ENCODE measurements at places on chromosomes 4 and X. TPM values are rescaled to one million over a fixed set of nuclear protein-coding genes. Genes with fewer than 3 reads are reported as not detected.

GRCh38 chrX:110852180-110852579 is 56.6 kb upstream of the CHRDL1 start:
- peak; percentile 17 for DNase-seq

DNA sequence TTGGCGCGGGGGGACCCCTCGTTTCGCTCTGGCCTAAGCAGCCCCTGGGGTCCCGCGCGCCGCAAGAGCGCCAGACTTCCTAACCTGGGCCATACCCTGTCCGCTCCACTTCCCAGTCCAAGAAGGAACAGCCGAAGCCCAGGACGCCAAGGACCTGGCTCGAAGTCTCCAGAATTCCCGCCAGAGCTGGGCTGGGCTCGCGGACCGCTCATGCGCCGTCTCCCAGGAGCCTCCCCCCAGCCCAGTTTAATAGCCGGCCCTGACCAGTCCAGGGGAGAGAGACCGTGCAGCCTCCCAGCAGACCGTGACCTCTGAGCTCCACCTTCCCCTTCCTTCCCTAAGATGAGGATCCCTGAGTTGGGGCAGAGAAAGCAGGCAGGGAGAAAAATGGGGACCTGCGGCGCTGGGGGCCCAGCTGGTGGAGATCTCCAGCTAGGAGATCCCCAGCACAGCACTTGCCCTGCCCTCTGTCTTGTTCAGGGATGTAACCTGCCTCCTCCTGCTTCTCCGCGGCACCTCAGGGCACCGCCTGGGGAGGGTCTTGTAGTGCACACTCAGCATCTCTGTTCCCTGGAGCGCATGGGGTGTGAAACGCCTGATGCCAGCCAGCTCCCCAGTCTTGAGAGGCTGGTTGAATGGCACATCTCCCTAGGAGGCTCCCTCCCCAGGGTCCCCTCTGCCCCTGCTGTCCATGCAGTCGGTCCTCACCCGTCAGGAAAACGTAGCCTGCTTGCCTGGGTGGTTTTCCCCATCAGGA is 1.2 kb upstream of the LETM1 start:
- peak; percentile 41 for DNase-seq

DNA sequence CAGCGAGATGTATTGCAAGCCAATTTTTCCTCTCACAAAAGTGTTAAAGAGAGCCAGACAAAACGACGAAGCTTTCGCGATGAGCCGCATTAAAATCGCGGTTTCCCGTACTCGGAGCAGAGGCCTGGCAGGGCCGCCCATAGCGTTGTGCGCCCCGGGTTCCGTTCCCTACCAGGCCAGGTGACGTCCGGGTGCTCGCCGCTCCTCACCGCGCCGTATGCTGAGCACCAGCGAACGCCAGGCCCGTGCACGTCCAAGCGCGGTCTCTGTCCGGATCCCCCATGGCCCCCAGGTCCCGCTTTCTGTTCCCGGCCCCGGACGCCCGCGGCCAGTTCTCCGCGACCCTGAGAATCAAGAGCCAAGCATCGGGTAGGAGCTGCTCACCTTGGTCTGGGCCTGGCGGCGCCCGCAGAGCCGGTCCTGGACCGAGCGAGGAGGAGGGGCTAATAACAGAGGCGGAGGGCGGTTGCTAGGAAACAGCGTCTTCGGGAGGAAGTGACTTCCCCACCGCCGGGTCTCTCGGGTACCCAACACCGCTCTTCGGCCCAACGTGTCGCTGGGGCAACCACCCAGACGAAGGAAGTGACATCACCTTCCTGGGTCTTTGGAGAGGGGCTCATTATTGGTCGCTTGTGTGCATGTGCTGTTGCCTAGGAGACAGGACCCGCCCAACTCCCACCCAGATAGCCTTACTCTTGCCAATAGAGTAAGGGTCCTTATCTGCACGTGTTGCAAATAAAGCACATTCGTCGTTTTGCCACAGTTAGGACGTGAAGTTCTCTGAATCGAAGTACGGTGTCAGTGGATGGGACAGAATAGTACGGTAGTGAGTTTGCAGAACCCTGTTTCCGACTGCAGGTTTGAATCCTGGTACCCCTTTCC is at the start of gene MAP9:
Gene MAP9 (minus strand): TSS at position 579 of the 882 bp plus-strand sequence. CDS start 1,115 bp downstream, outside the sequence.
- peak; percentile 97 for DNase-seq

DNA sequence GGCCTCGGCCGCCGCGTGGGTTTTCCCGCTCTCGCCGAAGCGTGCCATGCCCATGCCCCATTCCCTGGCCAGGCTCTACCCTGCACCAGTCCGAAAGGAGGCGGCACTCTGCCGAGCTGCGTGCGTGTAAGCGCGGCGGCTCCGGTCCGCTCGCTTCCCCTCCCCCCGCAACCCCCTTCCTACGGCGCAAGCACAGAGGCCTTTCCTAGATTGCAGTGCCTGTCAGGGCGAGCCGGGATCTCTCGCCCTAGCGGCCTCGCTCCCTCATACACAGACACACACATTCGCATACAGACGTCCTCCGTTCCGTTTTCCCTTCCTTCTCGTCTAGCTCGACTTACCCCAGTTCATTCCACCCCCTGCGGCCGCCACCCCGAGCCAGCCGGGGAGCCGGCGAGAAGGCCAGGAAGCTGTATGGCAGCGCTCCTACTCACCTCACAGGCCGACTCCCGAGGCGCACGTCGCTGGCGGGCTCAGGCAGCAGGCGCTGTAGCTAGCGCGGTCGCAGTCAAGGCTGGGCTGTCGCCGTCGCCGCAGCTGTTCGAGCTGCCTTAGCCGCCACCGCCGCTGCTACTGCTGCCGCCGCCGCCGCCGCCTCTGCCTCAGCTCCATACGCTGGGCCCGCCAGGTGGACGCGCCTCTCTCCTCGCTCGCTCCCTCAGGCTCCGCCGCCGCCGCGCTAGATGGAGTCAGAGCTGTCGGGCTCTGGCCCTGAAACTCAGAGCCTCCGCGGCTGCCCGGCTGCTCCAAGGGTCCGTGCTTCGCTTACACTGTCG is 615 bp downstream of the NEXMIF start:
- DNase-seq, result peak; percentile 47

- no peak for DNase-seq
Observed at GRCh38 chr4:120331486-120332370, 265.1 kb upstream of the MAD2L1 start.

DNA sequence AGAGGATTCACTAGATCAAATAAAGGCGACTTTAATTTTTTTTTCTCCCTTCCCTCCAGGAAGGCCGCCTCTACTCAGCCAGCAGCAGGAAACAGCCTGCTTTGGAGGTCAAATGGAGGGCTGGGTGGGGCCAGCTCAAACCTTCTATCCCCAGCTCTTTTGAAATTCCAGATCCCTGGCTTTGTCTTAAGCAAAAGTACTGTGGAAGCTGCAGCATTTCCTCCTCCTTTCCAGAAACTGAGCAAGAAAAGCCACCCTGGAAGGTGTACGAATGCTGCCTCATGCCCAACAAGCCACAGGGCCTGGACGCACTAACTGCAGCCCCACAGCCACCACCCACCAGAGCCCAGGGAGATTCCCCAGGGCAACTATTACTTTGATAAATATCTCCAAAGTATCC is 55.1 kb upstream of the ZCCHC13 start:
- DNase-seq, result no peak

Gene ERCC6L
- 0.31 TPM for total RNA-seq

Gene REELD1
- 0.60 TPM for total RNA-seq

Gene STS
- total RNA-seq, result 10.6 TPM

- DNase-seq, result no peak
Observed at GRCh38 chr4:77593101-77593500, 12.5 kb upstream of the CXCL13 start.

Gene NDNF
- 381 TPM for total RNA-seq

Gene PPP1R3F
- 7.6 TPM for total RNA-seq

DNA sequence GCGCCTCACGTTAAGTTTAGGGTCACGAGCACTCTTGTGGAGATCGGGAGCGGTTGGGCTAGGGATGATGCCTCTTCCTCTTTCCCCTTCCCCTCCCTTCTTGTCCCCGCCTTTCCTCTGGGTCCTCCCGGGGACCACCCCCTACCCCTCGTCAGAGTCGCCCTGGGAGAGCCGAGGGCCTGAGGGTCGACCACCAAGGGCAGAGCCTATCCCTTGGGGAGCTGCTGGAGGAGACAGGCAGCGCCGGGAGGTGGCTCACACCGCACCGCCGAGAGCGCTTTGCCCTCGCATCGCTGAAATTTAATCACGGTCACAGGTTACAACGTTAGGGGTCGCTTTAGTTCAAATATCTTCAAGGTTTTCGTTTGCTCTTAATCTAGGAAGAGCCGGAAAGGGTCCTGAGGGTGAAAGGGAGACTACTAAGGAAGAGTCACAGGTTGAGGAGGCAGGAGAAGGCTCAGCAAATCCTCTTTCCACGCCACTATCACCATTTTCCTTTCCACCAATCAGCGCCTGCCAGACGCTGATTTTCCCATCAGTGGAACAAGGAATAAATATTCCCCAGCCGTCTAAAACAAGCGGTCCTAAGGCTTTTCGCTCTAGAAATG is 528 bp upstream of the SNCA start:
- peak; percentile 87 for DNase-seq

Gene MAGEB10
- not detected for total RNA-seq

DNA sequence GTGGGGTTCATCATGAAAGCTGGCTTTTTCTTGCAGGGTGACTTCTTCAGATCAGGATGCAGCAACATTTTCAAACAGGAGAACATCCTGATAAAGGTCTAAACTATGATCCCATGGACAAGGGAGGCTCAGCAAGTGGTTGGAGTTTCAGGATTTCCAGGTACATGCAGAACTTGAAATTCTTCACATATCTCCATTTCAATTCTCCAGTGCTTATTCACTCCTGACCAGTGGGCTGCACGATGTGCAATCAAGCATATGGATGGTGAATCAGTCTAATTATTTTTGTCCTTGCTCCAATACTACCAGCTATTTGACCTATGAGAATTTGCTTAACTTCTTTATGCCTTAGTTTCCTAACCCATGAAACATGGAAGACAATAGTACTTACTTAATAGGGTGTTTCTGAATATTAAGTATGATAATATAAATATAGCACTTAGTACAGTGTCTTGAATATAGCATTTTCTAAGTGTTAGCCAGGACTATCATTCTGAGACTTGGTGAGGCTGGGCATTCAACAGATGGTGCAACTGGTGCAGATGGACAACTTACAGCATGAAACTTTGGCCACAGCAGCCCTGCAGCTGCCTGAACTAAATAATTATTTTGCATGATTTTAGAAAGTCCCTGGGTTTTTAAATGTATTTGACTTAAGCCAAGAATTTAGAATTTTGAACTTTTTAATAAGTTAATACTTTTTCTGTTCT is 92.4 kb downstream of the HPGD start:
- DNase-seq, result peak; percentile 91

DNA sequence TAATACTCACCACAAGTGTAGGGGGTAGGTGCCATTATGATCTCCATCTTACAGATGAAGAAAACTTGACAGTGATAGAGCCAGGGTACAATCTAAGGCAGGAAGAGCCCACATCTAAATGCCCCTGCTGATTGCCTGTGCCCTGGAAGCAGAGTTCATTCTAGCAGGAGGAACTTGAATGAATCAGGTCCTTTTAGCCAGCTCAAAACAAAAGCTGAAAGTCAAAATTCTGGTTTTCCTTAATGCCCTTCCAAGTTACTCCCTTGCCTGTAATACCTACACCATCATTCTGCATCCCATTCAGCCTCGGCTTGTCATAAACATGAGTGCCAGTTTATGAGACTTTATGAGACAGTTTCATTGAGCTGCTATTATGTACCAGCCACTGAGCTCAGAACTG is 89.6 kb downstream of the SCD5 start:
- no peak for DNase-seq

DNA sequence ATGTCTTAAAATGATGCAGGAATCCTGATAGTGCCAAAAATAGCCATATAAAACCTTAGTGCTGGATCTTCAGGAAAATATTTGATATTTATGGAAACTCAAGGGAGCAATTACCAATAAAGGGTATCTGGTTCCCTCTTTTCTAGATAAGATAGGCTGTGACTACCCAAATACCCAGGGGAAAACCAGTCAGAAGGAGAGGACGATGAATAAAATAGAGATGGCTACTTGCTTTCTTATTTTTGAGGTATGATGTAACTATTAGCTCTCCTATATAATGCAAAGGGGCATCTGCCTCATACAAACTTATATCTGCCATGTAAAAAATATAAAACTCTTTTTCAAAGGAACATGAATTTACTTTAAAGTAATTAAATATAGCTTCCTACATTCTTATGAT is 23.4 kb upstream of the COX18 start:
- no peak for DNase-seq

GRCh38 chrX:98338544-98338943 is 1454.8 kb downstream of the RPA4 start:
- DNase-seq, result no peak

GRCh38 chr4:188015025-188015940 is 19.7 kb downstream of the ZFP42 start:
- DNase-seq, result no peak

Gene SLC10A3
- total RNA-seq, result 11.1 TPM

DNA sequence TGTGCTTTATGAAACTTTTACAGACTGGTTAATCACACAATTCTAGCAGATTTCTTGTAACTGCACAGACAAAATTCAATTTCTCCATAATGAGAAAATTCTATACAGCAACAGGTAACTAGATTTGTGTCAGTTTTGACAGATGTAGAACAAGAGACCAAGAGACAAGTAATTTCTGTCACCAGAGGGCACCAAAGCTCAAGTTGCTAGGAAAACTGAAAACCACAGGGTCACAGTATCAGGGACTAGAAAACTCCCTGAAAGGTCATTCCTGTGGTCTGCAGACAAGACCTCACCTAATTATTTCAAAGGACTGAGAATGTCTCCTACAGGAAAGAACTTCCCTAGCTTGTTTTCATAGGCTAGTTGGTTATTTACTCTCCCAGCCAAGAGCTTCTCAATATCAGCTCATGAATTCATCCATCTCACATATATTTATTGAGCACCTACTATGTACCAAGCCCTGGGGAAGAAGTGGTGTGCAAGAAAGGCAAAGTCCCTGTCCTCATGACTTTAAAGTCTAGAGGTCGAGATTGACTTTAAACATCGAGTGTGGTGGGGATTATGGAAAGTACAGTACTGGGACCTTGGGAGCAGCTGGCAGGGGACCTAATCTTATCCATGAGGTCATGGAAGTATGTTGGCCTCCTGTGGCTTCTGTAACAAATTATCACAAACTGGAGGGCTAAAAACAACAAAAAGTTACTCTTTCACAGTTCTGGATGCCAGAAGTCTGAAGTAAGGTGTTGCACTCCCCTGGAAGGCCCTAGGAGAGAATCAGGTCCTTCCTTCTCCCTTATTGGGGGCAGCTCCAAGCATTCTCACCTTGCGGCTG is 47.8 kb upstream of the SETD7 start:
- no peak for DNase-seq

Gene SLBP
- total RNA-seq, result 34.9 TPM

Gene XAGE2
- 4.8 TPM for total RNA-seq

DNA sequence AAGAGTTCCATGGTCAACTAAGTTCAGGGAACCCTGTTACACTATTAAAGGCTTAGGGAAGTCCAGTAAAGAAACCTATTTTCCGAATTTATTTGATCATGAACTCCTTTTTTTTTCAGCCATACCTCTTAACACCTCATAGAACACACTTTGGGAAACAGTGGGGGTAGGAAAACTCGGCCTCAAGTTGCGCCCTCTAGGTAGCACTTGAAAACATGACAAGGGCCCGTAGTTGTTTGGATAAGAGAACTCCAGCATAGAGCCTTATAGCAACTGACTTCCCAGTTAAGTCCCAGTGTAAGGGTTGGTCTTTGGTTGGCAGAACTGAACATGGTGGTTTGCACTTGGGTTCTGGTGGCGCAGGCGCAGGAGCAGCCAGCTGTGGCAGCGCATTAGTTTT is 14.4 kb downstream of the OGT start:
- DNase-seq, result no peak

- no peak for DNase-seq
Observed at GRCh38 chrX:68139791-68140190, 293.5 kb downstream of the OPHN1 start.

GRCh38 chrX:69031181-69031580 is 134.1 kb downstream of the PJA1 start:
- no peak for DNase-seq

Gene BMPR1B
- 2.3 TPM for total RNA-seq
